Mucosa of gallbladder (tissue), 1 donor: ENCODE measurements at places on chromosomes 4 and X. TPM values are rescaled to one million over a fixed set of nuclear protein-coding genes. Genes with fewer than 3 reads are reported as not detected.

GRCh38 chr4:20487852-20488251, 212.4 kb upstream of the PACRGL start:
- no peak for DNase-seq

- no peak for DNase-seq
Observed at GRCh38 chr4:186920483-186920882, 196.8 kb upstream of the FAT1 start.

DNA sequence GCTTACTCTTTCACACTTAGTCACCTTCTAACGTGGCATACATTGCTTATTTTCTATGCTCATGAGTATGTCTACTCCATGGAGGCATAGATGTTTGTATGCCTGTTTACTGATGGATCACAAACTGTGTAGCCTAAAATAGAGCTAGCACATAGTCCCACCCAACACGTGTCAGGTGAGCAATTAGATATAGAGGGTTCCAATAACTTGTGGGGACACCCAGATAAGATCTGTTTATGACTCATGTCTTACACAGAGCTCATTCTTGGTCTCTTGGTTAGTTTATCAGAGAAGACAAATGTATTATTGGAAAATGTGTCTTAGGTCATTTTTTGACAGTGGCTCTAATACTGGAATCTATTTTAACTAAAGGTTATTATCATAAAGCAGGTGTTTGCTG, 6.8 kb downstream of the ZFP42 start:
- no peak for DNase-seq

DNA sequence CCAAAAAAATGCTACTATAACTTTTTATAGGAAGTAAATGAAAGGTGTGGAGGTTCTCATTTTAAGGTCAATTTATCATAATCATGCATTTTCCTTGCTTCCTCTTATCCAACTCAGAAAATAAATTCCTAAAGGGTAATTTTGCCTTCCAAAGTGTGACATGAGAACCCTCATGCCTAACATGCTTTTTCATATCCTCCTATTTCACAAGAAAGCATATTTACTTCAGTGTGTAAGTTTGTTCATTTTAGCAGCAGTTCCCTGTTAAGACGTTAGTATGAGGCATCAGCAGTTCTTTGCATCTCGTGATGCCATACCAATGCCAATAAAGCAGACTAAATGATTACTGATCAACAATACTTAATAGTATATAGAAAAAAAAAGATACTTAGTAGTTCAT, 18.4 kb downstream of the WDFY3 start:
- DNase-seq = no peak

Gene PRR32
- total RNA-seq = not detected

Gene TBC1D9
- total RNA-seq = 36.9 TPM

Gene OTC
- 4.1 TPM for total RNA-seq

Gene SHROOM4
- total RNA-seq = 5.3 TPM

Gene GYPE
- total RNA-seq = 0.43 TPM
